SJCRH30 (cell line): ENCODE measurements at places on chromosomes 2 and 18. TPM values are rescaled to one million over a fixed set of nuclear protein-coding genes. Genes with fewer than 3 reads are reported as not detected.
A peak's percentile ranks its signal among the peaks of the same experiment; 100 is the strongest.

DNA sequence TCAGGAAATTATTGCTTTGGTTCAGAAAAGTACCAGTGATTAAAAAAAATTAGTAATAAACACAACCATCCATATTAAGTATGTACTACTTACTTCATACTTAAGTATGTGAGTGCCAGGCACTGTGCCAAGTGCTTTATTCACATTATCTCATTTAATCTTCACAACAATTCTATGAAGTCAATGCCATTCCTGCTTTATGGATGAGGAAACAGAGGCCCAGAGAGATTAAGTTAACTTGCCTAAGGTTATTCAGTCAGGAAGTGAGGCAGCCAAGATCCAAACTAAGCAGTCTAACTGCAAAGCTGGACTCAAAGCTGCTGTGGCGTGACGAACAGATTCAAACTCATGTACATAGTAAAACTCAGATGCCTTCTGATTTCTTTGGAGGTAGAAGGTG lies 22.3 kb downstream of the DTNB start:
- no peak for DNase-seq

The IL18R1 gene
- total RNA-seq: not detected in 2 replicates

GRCh38 chr2:98899041-98899702 lies 36.9 kb downstream of the CRACDL start:
- no peak for DNase-seq

DNA sequence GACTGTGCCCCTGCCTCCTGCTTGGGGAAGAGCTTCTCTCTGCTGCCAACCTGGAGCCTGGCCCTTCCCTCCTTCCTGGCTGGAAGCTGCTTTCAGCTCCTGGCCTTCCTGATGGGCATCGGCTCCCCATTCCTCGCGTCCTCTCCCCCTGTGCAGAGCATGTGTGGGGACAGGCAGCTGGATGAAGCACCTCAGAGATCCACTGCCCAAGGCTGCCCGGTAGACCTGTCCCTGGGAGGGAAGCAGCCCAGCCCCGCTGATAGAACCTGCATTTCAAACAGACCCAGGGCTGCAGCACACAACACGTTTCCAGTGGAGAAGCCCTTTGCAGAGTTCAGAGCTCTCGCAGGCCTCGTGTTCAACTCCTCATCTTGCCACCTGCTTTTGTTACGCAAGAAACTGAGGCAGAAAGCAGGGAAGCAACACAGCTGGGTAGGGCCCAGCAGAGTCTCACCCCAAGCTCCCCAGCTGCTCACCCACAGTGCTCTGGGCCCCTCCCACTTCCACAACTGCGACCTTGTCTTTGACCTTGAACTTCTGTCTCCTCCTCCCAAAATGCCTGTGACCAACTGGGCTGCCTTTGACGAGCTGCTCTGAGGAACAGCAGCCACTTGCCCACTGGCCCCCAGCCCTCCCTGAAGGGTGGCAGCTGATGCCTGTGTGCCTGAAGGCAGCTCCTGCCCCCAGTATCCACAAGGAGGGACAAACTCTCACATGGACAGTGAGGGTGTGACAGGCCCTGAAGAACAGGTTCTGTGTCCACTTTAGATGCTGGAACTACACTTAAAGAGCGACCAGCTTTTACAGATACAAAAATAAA lies 65.5 kb downstream of the PARD6G start:
- DNase-seq: no peak

The GCKR gene
- total RNA-seq: not detected in 2 replicates

DNA sequence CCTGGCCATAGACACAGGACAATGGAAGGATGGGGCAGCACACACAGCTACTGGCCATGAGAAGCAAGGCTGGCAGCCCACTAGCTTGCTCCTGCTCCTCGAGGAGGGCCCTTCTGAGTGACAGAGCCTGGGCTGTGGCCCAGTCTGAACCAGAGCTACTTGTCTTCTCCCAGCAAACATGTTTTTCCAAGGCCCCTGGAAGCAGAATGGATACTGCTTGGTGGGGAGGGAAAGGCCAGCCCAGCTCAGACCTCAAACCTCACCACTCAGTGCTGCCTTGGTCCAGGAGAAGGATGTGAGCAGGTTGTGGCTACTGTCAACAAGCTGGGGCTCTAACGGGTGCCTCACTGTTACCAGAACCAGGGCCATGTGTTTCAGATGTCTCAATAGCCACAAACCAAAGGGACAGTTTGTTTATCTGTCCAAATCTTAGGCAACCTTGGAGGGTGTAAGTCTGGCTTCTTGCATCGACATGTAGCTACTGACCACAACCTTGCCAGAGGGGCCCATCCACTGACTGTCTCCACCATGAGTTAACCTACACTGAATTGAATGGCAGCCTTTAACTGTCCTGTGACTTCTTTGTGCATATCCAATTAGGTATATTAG lies 98.6 kb downstream of the TGFA start:
- DNase-seq: no peak

The SERPINB13 gene
- not detected in 2 replicates for total RNA-seq

- DNase-seq: no peak
Observed at GRCh38 chr2:214514704-214515103, 103.8 kb downstream of the VWC2L start.

DNA sequence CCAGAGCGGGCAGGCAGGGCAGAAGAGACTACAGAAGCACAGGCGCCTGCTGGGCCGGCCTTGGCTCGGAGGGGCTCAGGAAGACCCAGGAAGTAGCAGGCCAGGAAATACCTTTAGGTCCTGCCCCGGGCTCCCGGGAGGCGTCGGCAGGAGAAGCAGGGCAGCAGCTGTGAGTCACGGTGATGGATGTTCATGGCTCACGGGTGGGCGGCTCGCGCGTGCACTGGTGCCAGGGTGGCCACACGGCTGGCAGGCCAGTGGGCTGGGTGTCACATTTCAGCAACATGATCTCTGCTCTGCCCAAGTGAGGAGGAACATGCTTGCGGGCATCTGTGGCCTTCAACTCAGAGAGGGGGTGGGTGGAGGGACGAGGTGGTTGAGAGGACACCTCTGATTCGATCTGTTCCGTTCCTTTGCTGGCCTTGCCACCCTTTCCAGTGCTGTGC lies 139.3 kb downstream of the KLHL29 start:
- peak; percentile 97 for DNase-seq

The CFAP65 gene
- not detected in 2 replicates for total RNA-seq

The SGO2 gene
- 43.9 and 50.3 TPM in 2 replicates for total RNA-seq

The UGT1A4 gene
- total RNA-seq: not detected in 2 replicates

DNA sequence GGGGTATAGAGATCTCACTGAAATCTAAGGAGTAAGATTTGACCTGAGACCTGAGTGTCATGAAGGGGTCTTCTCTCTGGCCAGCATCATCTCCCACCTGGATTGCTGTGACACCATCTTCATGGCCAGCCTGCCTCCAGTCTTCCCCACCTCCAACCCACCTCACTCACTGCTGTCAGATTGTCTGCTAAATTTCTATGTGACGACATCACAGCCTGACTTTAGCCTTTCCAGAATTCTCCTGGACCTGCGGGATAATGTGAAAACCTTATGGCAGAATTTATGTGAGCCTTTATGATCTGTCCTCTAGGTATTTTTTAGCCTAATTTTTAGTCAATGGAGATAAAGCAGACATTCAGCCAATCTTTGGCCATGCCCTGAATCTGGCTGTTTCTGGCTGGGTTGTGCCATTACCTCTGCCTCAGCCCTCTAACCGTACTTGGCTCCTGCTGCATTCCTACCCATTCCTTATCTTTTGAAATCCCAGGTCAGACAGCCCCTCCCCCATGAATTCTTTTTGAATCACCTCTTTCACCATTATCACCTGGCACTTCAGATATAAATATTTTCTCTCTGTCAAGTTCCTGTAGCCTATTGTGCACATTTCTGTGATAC lies 66.4 kb upstream of the MMADHC start:
- no peak for DNase-seq

GRCh38 chr18:79714531-79715240 lies 35.1 kb downstream of the CTDP1 start:
- no peak for DNase-seq

DNA sequence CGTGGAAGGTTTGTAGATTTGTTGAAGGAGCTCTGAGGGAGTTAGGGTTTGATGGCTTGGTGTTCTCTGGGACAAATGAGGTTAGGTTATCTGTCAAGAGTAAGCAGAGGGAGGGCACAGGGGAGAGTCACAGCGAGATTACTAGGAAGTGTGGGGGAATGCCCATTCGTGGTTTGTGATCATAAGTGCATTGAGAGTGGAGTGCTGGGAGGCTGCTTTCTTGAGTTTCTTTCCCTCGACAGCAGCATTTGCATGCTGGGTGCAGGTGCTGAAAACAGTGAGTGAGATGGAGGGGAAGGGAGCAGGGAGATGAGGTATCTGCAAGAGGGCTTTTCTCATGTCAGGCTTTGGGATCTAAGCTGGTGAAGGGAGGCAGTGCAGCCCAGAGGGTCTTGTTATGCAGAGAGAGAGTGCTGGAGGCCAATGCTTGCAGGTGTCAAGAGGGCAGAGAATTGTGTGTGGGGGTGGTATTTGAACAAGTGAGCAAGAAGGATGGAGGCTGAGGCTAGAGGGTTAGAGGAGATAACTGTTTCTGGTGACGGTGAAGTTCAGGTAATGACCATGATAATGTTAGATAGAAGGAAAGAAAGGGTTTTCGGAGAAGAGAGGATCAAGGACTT lies 8.8 kb downstream of the RALB start:
- DNase-seq: no peak

DNA sequence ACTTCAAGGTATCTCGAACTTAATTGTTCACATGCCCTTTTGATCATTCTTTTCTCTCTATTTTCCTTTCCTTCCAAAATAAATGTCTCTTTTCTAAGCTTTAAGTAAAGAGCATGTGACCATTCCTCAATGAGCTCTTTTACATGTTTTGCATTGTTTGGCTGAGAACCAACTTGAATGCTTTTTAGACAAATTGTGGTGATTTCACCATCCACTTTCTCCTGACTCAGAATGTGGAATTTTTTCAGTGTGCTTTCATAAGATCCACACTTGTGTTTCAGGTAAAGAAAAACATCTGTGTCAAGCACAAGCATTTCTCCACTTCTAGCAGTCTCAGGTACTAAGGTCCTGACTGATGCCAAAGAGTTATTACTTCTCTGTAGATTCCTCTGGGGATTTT lies 10.7 kb downstream of the RBM43 start:
- DNase-seq: no peak

DNA sequence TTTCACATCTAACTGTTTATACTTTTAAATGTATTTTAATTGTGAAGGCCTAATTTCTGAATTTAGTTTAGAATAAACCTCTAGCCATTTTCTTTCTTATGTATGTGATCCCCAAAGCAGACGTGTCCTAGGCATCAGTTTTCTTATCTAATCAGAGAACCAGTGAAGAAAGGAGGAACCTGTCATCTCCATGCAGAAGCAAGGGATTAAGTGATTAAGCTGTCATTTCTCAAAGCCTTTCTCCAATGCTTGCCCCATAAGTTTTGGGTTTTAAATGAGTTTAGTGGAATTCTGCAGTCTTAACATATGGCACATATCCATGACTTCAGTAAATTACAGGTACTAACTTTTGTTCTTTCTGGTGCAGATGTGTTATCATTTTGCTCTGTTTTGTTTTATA lies 190.4 kb downstream of the PLCL1 start:
- DNase-seq: no peak

DNA sequence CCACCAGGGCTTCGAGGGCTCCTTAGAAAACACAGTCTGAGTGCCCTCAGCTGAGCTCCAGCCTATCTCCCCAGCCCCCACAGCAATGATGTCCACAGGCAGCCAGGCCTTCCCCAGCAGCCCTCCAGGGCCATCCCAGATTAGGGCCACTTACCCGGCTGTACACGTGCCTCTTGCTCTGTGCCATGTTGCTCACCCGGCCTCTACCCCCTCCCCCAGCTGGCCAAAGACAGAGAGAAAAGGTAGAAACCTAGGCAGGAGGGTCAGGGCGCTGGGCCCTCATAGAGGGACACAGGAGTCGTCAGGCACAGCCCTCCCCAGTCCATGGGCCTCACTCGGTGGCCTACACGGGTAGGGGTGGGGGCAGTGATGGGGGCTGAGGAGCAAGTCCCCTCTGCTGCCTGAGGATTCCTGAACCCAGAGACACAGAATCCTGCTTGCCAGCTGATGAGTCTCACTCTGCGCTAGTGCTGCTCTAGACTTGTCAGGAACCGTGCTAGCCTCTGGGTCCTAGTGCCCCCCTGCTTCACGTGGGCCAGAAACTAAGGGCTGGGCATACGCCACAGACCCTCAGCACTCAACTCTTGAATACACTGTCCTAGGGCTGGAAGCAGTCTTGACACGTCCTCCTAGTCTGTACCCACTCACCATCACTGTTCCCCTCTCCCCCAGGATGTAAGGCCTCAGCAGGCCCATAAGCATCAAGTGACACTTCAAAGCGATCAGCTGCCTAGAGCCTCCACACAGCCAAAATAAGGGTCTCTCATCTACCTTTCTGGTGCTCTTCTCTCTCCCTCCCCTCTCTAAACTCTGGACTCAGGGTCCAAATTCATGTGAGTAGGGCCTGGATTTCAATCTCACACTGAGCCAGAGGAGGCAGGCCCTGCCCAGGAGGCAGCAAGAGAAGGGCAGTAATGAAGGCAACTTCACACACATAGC lies at the start of gene DCTN1:
Gene DCTN1 (minus strand): TSS at position 461 of the 939 bp plus-strand sequence. CDS start 274 bp downstream, at position 187.
- DNase-seq: peak; percentile 39

DNA sequence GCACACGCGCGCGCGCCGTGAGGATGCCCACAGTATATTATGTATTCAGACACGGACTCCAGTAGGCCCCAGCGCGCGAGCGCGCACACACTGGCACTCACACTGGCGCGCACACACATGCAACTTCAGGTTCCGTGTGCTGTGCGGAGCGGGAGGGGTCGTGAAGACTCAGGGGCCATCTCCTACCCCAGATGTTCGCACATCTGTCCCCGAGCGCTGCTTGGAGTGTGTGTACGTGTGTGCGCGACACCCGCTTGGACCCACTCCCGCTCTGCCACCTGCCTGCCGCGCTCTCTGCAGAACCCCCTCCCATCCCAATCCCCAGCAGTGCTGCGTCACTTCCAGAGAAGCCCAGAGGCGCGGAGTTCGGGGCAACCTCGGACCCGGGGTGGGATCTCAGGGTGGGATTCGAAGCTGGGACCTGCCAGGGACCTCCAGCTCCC lies 2.6 kb downstream of the NRP2 start:
- DNase-seq: no peak

GRCh38 chr18:7742224-7742623 lies 175.1 kb downstream of the PTPRM start:
- no peak for DNase-seq

GRCh38 chr2:34012715-34013302 lies 413.7 kb upstream of the FAM98A start:
- peak; percentile 83 for DNase-seq

DNA sequence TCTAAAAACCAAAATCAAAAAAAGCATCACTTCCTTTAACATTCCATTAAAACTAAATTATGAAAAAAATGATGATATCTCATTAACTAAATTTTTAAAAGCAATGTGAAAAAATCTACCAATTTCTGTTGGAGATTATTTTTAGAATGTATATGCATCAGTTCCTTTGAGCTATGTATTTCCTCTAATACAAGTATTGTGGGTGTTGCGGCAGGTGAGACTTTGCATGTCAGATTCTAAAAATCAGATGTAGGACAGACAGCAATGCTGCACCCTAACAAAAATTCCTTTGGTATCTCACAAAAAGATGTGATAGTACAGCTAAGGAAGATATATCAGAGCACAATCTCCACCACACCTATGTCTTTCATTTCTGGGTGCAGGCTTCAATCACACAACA lies 6.8 kb downstream of the MBD2 start:
- DNase-seq: no peak

The ACTR1B gene
- 25.7 and 31.6 TPM in 2 replicates for total RNA-seq
